ENCODE measurements at places on chromosomes 12 and 14.

DNA sequence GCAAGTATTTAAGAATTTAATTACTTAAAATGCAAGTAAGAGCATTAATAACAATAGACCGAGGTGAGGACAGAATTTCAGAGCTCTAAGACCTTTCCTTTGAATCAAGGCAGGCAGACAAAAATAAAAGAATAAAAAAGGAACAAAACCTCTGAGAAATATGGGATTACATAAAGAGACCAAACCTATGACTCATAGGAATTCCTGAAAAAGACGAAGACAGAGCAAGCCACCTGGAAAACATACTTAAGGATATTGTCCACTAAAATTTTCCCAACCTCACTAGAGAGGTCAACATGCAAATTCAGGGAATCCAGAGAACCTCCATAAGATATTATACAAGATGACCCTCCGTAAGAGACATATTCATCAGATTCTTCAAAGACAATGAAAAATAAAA lies 325.1 kb downstream of the AEBP2 start:
- no peaks in the 10 kb centered on the region for H3K27me3 ChIP-seq
- no peak overlapping the region for H3K27ac ChIP-seq
- H3K4me3 ChIP-seq, result no peak overlapping the region
- no peaks in the 10 kb centered on the region for H3K4me1 ChIP-seq

DNA sequence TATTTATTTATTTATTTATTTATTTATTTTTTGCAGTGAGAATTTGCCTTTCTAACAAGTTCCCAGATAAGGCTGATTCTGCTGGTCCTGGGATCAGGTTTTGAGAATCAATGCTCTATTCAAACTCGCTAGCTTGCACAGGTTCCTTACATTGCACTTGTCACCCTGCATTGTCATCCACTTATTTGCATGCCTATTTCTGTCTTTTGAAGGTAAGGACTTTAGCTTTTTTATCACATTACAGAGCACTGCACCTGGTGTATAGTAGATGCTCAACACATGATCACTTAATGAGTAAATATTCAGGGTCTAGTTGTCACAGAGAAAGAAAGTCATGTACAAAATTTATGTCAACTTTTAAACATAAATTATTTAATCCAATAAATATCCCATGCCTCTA lies 219.7 kb upstream of the BTG1 start:
- H3K4me1 ChIP-seq, result no peaks in the 10 kb centered on the region
- H3K27me3 ChIP-seq, result no peaks in the 10 kb centered on the region
- H3K36me3 ChIP-seq, result no peaks in the 10 kb centered on the region
- no peak overlapping the region for H3K4me3 ChIP-seq
- DNase-seq, result no peak
- no peak overlapping the region for H3K27ac ChIP-seq

- H3K36me3 ChIP-seq, result no peaks in the 10 kb centered on the region
- H3K4me3 ChIP-seq, result no peak overlapping the region
These were observed 975.2 kb upstream of the NOVA1 start for GRCh38 chr14:27573018-27573417.

DNA sequence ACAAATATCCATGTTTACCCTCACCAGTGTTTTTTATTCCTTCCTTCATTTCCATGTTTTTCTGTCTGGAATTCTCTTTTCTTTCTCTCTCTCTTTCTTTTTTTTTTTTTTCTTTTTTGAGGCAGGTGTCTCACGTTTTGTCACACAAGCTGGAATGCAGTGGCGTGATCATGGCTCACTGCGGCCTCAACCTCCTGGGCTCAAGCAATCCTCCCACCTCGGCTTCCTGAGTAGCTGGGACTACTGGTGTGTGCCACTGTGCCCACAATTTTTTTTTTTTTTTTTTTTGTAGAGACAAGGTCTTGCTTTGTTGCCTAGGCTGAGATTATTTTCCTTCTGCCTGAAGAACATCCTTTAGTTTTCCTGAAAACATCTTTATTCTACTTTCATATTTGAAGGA lies 15.0 kb upstream of the AMIGO2 start:
- DNase-seq, result no peak
- H3K4me1 ChIP-seq, result no peaks in the 10 kb centered on the region
- H3K27ac ChIP-seq, result no peak overlapping the region
- H3K4me3 ChIP-seq, result no peak overlapping the region
- H3K36me3 ChIP-seq, result no peaks in the 10 kb centered on the region

- H3K4me1 ChIP-seq, result no peaks in the 10 kb centered on the region
- no peak for DNase-seq
- H3K27ac ChIP-seq, result no peak overlapping the region
- H3K36me3 ChIP-seq, result no peaks in the 10 kb centered on the region
These were observed 57.9 kb upstream of the BICD1 start for GRCh38 chr12:32048791-32049190.

Data from uterus (tissue), 4 donors.